ENCODE measurements at places on chromosomes 16 and 17.

DNA sequence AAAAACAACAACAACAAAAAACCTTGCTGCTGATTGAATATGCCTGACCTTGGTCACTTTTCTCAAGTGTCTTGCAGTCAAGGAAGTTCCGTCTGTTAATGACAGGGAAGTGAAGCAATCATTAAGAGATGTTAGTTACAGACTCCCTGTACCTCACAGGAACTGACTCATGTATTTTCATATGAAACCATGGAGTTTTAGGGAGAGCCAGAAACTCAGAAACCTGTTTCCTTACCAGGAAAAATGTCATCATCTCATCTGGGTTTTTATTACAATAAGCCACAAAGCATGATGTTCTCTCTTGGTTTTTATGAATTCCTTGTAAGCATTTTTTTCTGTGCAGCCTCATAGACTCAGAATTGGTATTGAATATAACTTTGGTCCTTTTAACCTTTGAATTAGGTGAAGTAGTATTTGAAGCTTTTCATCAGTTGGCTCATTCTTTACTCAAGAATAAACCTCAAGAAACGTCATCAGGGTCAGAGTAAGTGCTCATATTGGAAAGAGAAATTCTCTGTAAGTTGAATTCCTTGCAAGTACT, 10.3 kb downstream of the LYRM1 start:
- no peak for DNase-seq
- no peak overlapping the region for H3K27ac ChIP-seq
- no peak overlapping the region for H3K4me3 ChIP-seq
- H3K36me3 ChIP-seq: no peaks in the 10 kb centered on the region
- H3K27me3 ChIP-seq: no peaks in the 10 kb centered on the region

- peak overlapping the region; percentile 19 for H3K27ac ChIP-seq
- no peaks in the 10 kb centered on the region for H3K36me3 ChIP-seq
- peak; percentile 29 for DNase-seq
- peak overlapping the region; percentile 83 for H3K4me3 ChIP-seq
- peaks cover 52% of the 10 kb centered on the region for H3K4me1 ChIP-seq
- H3K27me3 ChIP-seq: peaks cover 31% of the 10 kb centered on the region
These were observed 1.0 kb downstream of the SRCIN1 start for GRCh38 chr17:38604479-38605403.

GRCh38 chr16:79312502-79312901, 288.0 kb downstream of the MAF start:
- peaks cover 76% of the 10 kb centered on the region for H3K27me3 ChIP-seq
- no peaks in the 10 kb centered on the region for H3K36me3 ChIP-seq
- no peak overlapping the region for H3K4me3 ChIP-seq
- DNase-seq: no peak
- H3K27ac ChIP-seq: no peak overlapping the region
- H3K4me1 ChIP-seq: peaks cover 12% of the 10 kb centered on the region

DNA sequence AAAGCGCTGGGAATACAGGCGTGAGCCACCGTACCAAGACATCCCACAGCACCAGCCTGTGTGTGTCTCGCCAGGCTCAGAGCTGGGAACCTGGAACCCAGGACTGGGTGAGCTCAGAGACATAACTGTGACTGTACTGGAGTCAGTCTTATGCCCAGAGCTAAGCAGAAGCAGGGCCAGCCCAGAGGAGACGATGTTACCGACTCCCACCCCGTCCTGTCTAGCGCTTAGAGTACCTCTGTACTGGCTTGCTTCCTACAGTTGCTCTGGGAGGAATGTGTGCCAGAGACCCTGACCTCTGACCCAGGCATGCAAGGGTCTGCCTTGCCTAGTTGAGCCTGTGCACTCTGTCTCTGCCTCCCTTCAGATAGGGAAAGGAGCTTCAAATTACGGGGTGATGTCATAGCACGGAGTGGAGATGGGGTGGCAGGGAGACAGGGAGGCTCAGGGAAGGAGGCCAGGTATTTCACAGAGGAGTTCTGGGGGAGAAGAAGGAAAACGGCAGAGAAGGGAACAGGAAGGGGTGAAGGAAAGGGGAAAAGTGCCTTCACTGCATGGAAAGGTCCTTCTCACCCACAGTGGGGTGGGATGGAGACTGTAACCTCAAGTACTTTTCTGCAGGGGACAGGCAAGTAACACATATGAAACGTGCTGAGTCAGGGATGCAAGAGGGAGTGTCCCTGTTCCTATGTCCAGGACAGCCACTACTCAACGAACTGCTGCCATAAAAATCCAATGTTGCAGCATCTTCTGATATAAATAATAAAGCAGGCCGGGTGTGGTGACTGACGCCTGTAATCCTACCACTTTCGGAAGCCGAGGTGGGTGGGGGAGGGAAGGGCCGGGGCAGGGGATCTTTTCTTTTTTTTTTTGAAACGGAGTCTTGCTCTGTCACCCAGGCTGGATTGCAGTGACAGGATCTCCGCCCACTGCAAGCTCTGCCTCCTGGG, 5.8 kb upstream of the ARMC5 start:
- H3K27ac ChIP-seq: peak overlapping the region; percentile 52
- peaks cover 39% of the 10 kb centered on the region for H3K4me1 ChIP-seq
- no peak for DNase-seq
- H3K4me3 ChIP-seq: peak overlapping the region; percentile 67
- H3K36me3 ChIP-seq: peaks cover 4% of the 10 kb centered on the region

- H3K36me3 ChIP-seq: peaks cover 3% of the 10 kb centered on the region
- DNase-seq: no peak
- H3K27ac ChIP-seq: no peak overlapping the region
- no peaks in the 10 kb centered on the region for H3K4me1 ChIP-seq
These were observed 9.1 kb downstream of the TIMM22 start for GRCh38 chr17:1006054-1006453.
